ENCODE measurements at places on chromosomes 16 and 17.
A peak's percentile ranks its signal among the peaks of the same experiment; 100 is the strongest.

DNA sequence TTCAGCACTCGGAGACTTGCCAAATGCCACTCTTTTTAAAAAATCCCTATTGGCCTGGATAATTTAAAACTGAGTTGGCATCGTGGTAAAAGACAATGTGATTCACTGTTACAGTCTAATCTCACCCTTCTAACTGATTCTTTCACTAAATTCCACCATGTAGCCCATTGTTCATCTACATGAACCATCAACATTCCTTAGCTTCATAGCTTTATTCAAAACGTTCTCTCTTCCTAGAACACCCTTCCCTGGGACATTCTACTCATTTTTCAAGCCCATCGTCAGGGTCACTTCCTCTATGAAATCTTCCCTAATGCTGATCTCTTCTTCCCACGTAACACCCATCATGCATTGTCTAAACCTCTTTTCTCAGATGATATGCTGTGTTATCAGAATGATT is 15.7 kb upstream of the SHISA9 start:
- DNase-seq, result no peak

- DNase-seq, result no peak
Measured at GRCh38 chr16:86034421-86034919, 135.5 kb downstream of the IRF8 start.

GRCh38 chr16:2664574-2664982 is 17.7 kb upstream of the KCTD5 start:
- DNase-seq, result no peak

DNA sequence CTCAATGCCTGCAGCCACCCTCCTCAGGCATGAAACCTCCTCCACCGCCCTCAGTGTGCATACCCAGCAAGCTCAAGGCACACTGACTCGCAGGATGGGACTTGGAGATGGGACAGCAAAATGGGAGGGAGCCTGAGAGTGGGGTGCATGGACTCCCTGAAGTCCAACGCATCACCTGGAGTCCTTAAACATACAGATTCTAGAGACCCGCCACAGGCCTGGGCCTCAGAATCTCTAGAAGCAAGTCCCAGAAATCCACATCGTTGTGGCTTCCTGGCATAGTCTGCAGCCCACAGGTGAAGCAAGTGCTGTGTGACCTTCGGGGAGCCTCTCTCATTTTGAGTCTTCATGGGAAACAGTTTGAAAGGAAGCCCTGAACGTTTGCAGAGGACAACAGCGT is 3.6 kb upstream of the TBX21 start:
- peak; percentile 35 for DNase-seq

GRCh38 chr17:35372846-35373533 is 431 bp downstream of the SLFN11 start:
- no peak for DNase-seq

- no peak for DNase-seq
Measured at GRCh38 chr16:77306075-77306474, 106.9 kb downstream of the SYCE1L start.

DNA sequence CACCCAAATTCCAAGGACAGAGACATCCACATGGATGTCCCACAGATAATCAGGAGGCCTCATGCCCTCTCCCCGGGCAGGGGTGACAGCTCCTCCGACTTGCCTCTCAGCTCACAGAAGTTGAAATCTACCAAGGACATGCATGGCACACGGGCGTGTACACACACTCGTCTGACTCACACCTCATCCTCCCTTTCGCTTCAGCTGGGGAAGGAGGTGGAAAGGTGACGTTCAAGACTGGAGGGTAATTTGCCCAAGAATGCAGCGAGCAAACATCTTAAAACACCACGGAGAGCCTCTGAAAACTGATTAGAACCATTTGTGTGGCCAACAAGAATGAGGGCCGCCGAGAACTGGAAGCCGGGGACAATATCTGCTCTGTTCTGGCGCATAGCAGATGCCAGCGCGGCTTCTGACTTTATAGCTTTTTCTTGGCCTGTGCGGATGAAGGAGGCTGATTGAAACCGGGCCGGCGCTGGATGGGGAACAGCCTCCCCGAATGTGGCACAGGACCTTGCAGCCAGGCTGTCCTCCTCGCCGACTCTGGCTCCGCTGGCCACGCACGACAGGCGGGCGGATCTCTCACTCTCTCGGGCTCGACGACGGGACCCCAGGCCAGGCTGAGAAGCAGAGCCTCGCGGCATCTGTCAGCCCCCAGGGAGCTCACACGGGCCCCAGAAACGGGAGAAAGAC is 100.9 kb downstream of the C16orf95 start:
- DNase-seq, result no peak

DNA sequence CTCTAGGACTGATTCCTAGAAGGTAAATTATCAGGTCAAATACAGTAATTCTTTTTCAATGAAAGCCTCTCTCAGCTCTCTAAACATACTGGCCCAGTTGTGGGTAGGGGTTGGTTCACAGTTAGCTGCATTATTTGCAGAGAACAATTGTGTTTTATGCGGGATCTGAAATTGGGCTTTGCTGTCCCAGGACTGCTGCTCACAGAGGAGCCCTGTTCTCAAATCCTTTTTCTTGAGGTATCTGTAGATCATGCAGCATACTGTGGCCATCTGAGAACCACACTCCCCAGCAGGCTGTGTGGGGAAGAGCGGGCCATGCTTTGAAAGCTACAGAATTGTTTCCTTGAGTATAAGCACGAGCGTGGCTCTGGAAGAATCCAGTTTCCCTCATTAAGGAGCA is 17.5 kb downstream of the MTHFSD start:
- no peak for DNase-seq

- DNase-seq, result no peak
Measured at GRCh38 chr16:80260906-80261311, 279.9 kb upstream of the DYNLRB2 start.

- no peak for DNase-seq
Measured at GRCh38 chr17:77320044-77320440, 179.3 kb downstream of the SEC14L1 start.

- DNase-seq, result no peak
Measured at GRCh38 chr17:75693500-75694481, 26.7 kb downstream of the SAP30BP start.

DNA sequence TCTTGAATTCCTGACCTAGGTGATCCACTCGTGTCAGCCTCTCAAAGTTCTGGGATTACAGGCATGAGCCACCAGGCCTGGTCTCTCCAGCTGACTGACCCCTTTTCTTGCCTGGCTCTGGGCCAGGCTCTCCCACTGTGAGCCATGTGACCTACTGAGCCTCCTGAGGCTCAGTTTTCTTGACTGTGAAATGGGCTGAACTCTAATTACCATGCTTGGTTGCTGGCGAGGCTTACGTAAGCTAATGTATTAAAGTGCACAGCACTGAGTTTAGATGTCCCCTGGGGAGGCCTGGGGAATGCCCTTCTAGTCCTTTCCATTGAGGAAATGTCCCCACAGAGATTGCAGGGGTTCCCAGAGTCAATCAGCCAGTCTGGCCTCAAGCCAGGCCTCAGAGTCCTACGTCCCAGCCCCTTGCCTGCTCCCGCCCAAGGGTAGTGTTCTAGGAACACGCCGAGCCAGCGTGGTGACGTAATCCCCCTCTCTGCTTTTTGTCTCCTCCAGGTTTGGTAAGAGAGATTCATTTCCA is 45.8 kb upstream of the LGALS9 start:
- DNase-seq, result no peak

DNA sequence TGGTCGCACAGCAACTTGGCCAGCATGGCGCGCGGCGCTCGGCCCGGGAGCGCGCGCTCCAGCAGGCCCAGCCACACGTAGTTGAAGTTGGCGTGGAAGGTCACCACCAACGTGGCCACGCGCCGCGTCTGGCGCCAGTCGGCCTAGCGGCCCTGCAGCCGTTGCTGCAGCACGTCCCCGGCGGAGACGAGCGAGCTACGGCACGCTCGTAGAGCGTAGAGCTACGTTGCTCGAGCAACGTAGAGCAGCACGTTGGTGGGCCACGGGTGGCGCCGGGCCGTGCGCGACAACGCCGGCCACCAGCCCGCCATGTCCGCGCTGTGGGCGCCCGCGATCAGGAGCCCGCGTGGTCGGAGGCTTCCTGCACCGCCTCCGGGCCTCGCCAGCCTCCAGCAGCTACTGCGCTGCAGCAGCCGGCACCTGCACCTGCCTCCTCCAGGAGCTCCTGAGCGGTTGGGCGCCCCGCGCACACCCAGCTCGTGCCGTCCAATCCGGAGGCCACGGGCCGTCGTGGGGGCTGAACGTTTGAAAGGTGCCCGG is 13.4 kb upstream of the SULT1A1 start:
- peak; percentile 84 for DNase-seq

- no peak for DNase-seq
Measured at GRCh38 chr17:83081684-83082201, 2.3 kb downstream of the METRNL start.

DNA sequence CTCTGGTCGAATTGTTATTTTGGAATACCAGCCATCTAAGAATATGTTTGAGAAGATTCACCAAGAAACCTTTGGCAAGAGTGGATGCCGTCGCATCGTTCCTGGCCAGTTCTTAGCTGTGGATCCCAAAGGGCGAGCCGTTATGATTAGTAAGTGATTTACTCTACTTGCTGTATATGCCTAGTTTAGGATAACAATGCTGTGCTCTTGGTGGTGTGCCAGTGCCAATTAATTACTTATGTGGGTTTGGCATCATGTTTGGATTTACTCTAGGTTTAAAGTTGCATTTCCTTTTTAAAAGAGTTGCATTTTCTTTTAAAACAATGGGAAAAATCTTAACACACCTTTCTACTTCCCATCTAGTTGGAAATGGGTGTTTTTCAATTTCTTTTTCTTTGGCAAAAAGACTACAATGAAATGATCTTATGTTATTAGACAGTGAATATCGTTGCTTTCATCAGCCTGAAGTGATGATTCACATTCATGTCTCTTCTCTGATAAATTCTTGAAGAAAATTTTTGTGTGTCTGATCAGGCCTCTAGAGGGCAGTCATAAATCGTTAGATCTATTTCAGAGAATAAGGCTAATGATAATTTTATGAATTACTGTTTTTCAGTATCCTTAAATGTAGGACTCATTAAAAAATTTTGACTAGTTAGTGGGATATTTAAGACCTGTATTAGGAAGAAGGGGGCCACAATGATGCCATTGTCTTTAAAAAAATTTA is 5.6 kb downstream of the SF3B3 start:
- DNase-seq, result no peak

DNA sequence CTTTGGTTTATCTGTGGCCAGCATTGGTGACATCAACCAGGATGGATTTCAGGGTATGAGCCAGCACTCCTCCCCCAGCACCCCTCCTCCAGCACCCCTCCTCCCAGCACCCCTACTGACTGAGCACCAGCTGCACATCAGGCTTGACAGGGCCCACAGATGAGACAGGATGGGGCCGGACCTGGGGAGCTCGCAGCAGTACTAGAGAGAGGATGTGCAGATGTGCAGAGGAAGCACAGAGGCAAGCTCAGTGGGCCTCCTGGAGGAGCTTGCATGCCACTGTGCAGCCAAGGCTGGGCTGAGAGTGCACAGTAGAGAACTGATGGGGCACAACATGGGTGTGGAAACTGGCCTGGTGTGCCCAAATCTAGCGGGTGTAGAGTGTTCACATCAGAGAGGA is 16.2 kb downstream of the ITGA3 start:
- no peak for DNase-seq

- no peak for DNase-seq
Measured at GRCh38 chr16:55433030-55433429, 46.0 kb upstream of the MMP2 start.

GRCh38 chr16:5461574-5461973 is 364.0 kb upstream of the EEF2KMT start:
- no peak for DNase-seq

DNA sequence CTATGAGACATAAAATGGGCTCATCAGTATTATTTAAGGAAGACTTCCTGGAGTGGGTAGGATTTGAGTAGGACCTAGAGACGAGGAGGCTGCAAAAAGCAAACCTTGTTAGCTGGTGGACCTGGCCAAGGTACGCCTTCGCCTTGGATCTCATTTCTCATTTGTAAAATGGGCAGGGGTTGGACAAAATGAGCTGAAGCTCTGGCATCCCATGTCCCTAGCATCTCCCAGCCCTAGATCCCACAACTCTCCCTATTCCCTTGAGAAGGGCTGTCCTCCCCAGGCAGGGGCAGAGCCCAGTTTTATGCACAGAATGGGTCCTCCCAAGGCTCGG is 306 bp upstream of the SPATA20 start:
- DNase-seq, result no peak

DNA sequence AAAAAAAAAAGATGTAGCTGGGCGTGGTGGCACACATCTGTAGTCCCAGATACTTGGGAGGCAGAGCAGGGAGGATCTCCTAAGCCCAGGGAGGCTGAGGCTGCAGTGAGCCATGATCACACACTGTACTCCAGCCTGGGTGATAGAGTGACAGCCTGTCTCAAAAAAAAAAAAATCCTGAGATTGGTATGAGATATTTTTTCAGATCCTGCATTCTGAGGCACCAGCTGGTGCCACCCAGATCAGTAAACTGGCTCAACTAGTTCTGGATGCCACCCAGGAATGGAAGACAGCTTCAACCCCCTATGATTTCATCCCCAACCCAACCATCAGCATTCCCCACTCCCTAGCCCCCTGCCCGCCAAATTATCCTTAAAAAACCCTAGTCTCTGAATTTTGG is 7.1 kb upstream of the GJC1 start:
- DNase-seq, result no peak

DNA sequence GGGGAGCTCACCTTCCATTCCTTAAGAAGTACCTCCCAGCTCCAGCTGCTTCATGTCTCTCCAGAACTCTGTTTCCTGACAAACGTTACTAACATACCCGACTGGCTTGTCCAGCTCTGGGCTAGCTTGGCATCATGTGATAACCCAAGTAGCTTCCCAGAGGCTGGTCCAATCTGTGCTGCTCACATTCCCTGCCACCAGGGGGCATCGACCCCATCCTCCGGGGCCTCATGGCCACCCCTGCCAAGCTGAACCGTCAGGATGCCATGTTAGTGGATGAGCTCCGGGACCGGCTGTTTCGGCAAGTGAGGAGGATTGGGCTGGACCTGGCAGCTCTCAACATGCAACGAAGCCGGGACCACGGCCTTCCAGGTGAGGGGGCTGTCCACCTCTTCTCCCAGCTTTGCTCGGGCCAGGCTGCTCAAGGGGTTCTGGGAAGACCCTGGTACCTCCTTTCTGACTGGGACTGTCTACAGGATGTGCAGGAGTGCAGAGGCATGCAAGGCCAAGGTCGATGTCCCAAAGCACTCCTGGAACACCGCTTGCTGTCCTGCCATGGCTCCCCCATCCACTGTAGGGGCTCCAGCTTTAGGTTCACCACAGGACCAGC is 7.6 kb downstream of the EPX start:
- DNase-seq, result peak; percentile 74

GRCh38 chr17:51850201-51850600 is 308.3 kb downstream of the CA10 start:
- DNase-seq, result no peak

GRCh38 chr16:70647441-70648359 is 1.3 kb downstream of the IL34 start:
- no peak for DNase-seq
